Mesothelial cell of epicardium (in vitro differentiated cells): ENCODE measurements at places on chromosomes 7 and 10.

DNA sequence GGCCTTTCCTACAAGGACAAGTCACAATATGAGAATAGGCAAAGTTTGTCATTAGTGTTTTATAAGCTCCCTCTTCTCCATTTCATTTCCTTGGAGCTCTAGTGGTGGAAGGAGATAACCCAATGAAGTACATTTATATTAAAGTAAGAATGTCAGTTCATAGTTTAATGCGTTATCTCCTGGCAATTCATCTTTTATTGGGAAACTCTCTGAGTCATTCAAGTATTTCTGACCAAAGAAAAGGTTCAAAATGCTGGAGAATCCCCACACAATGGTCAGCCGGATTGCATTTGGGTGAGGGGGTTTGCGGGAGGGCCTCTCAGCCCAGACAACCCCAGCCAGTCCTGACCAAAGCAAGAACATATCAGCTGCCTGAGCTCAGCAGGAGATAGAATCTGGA is 321.5 kb upstream of the NRP1 start:
- DNase-seq, result no peak

GRCh38 chr10:99758211-99758891 is 24.1 kb upstream of the ABCC2 start:
- DNase-seq, result no peak

DNA sequence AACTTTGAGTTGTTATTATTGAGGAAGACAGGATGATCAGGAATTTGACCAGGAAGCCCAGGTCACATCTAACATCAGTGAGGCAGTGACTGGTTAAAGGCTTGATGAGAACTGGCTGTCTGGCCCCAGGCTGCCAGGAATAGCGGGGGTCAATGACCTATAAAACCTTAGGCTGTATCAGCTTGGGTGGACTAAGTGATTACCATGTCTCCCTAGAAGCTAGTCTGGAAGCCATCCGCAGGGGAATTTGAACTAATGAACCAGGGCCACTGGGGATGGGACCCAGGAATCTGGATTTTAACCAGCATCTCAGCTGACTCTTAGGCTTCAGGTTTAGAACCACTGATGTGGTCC is 56.6 kb downstream of the BPGM start:
- DNase-seq, result no peak

DNA sequence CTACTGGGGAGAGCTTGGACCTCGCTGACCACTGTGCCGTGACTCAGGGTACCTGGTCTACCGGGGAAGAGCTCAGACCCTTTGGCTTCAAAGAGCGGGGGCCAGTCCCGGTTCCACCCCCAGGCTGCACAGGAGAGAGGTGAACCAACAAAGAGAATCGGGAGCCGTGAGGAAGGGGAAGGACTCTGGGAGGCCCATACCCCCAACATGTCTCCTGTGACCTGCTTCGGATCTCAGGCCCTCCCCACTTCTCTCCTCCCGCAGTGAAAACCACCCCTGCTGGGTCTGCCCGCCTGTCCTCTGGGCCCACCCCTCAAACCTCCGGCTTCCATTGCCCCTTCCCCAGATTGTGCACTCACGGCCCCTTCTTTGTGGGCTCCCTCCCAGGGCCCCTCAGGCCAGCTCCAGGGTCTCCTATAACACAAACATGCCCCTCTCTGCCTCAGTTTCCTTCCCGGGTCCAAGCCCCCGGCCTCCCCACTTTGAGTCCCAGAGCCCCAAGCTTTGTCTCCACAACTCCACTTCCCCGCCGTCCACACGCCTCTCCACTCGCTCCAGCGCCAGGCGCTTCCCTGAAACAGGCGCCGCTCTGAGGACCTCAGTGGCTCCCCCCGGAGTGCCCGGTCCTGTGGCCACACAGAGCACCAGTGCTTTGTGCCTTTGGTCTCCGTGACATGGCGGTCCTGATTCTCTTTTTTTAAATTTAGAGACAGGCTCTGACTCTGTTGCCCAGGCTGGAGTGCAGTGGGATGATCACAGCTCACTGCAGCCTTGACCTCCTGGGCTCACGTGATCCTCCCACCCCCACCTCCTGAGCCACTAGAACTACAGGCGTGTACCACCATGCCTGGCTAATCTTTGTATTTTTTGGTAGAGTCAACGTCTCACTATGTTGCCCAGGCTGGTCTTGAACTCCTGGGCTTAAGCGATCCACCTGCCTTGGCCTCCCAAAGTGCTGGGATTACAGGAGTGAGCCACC is 7.5 kb upstream of the INTS1 start:
- DNase-seq, result no peak

- peak; percentile 56 for DNase-seq
These were observed 9.9 kb upstream of the SPAG6 start for GRCh38 chr10:22335173-22335933.

- no peak for DNase-seq
These were observed 2.2 kb downstream of the SMARCD3 start for GRCh38 chr7:151246102-151246850.
